ENCODE measurements at places on chromosomes 5 and 9.

- DNase-seq, result no peak
Measured at GRCh38 chr5:139682016-139682975, 34.1 kb downstream of the CXXC5 start.

- no peak for DNase-seq
Measured at GRCh38 chr5:119288379-119289033, 67.3 kb upstream of the TNFAIP8 start.

GRCh38 chr9:130877300-130877699, 19.3 kb downstream of the QRFP start:
- DNase-seq, result no peak

GRCh38 chr5:180825768-180826525, 23.3 kb upstream of the MGAT1 start:
- no peak for DNase-seq

DNA sequence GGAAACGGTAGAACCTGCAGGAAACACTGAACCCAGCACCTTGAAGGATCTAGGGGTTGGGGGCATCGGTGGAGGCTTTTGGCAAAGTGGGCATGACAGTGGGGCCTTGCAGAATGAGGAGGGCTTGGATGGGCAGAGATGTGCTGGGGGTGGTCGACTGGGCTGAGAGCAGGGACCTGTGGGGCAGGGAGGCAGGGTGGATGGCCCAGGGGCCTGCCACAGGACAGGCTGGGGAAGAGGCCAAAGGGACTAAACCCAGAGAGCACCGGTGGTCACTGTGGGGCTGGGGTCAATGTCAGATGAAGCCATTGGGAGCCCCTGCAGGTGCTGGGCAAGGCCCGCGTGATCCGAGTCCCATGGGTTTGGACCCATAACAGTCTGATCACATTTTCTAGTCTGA, 175.3 kb downstream of the DAB2IP start:
- DNase-seq, result no peak

DNA sequence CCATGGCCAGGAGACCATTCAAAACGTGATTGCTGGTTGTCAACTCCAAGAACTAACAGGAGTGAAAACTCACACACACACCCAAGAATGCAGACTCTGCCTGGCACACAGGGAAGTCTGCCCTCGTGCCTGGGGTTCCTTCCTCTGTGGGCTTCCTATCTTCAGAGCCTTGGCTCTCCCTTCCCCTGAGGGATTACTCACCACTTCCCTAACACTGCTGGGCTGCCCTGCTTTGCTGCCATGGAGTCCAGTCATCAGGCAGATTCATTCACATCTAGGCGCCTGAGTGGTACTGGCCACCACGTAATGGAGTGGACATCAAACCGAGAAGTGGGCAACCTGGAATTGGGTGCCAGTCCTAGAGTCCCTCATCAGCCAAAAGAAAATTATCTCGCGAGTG, 76.4 kb upstream of the PRSS3 start:
- DNase-seq, result no peak

GRCh38 chr9:84711936-84712335, 42.4 kb downstream of the NTRK2 start:
- DNase-seq, result no peak

- no peak for DNase-seq
Measured at GRCh38 chr5:73234204-73234555, 61.2 kb downstream of the TMEM174 start.

DNA sequence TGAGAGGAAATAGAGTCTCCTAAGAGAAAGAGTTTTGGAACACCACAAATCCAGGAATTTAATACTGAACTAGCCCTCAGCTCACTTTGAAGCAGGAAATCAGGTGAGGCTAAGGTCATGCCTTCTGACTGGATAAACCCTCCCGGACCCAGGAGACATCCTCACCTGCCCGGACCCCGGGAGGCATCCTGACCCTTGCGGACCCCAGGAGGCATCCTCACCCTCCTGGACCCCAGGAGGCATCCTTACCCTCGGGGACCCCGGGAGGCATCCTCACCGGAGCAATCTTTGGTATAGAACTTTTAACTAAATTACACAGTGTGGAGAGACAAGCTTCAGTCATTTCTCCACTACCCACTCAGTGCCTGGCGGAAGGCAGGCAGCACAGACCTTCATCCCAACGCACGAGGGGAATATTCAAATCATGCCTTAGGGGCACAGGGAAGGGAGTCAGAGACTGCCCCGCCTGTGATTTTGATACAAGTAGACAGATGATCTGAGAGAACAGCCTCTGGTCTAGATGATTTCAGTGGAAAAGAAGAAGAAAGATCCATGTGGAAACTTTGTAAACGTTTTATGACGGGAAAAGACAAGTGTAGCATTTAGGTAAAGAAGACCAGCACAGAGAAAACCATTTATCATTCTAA, 21.3 kb downstream of the STXBP1 start:
- no peak for DNase-seq

GRCh38 chr5:6359555-6360322, 18.6 kb downstream of the MED10 start:
- DNase-seq, result no peak

DNA sequence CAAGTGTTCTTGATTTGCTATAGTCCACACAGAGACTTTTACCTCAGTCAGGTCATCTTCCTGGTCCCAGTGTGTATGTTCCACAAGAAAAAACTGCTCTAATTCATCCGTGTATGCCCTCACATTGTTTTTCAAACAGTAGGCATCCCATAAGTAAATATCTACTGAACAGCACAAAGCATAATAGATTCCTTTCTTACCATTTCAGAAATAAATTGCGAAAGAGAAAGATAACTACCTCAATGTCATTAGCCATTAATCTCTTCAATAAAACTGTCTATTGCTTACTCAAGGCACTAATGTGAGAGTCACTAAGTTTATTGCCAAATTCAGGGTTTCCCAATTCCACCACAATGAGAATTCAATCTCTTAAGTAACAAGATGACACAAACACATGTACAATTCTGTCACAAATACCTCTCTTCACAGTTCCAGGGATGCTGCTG, 9.6 kb downstream of the FBXW2 start:
- no peak for DNase-seq

GRCh38 chr5:105751908-105752307, 1918.8 kb downstream of the EFNA5 start:
- DNase-seq, result no peak

GRCh38 chr9:125180876-125181275, 8.7 kb downstream of the PPP6C start:
- no peak for DNase-seq

DNA sequence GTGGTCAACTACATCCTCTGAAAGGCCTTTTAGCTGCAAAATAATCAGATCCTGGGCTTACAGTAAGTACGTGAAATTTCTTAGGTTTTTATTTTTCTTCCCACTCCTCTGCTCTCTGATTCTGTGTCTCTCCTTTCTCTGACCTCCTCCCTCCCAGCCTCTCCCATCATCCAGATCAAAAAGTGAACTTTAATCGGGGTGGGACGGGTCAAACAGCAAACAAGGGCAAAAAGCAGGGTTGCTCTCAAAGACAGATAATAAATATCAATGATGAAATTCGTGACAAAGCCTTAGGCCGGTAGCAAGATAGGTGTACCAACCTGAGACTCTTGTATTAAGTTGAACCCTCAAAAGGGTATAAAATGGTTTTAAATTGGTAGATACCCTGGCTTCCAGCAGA, 76.1 kb downstream of the RANBP17 start:
- no peak for DNase-seq

GRCh38 chr5:142973932-142974331, 203.8 kb downstream of the ARHGAP26 start:
- DNase-seq, result no peak

- peak; percentile 7 for DNase-seq
Measured at GRCh38 chr5:74389531-74390305, 250.8 kb downstream of the ENC1 start.

GRCh38 chr9:123371805-123372590, 16.0 kb downstream of the CRB2 start:
- no peak for DNase-seq

GRCh38 chr9:37036776-37037502, 2.9 kb upstream of the PAX5 start:
- DNase-seq, result no peak

GRCh38 chr5:39943811-39944210, 519.0 kb upstream of the DAB2 start:
- DNase-seq, result no peak

- DNase-seq, result no peak
Measured at GRCh38 chr5:136276946-136277345, 84.0 kb upstream of the SMIM32 start.

GRCh38 chr5:139847091-139847490, 51.5 kb downstream of the PSD2 start:
- no peak for DNase-seq

- peak; percentile 80 for DNase-seq
Measured at GRCh38 chr9:113274474-113275156, 757 bp downstream of the CDC26 start.

- no peak for DNase-seq
Measured at GRCh38 chr9:137492464-137493363, 33.6 kb upstream of the NSMF start.

All from NCI-H2171 treated with DMSO at 0.1 percent for 48 hours (cell line).